ENCODE measurements at places on chromosomes 1 and 21.

GRCh38 chr21:42545745-42546144, 32.1 kb downstream of the SLC37A1 start:
- DNase-seq, result no peak

- DNase-seq, result peak; percentile 90
These were observed 103.4 kb upstream of the VAMP3 start for GRCh38 chr1:7667625-7668218.

GRCh38 chr1:47713333-47713953, 275.6 kb downstream of the FOXD2 start:
- DNase-seq, result no peak

- peak; percentile 48 for DNase-seq
These were observed 21.4 kb upstream of the FMO1 start for GRCh38 chr1:171226747-171227370.

DNA sequence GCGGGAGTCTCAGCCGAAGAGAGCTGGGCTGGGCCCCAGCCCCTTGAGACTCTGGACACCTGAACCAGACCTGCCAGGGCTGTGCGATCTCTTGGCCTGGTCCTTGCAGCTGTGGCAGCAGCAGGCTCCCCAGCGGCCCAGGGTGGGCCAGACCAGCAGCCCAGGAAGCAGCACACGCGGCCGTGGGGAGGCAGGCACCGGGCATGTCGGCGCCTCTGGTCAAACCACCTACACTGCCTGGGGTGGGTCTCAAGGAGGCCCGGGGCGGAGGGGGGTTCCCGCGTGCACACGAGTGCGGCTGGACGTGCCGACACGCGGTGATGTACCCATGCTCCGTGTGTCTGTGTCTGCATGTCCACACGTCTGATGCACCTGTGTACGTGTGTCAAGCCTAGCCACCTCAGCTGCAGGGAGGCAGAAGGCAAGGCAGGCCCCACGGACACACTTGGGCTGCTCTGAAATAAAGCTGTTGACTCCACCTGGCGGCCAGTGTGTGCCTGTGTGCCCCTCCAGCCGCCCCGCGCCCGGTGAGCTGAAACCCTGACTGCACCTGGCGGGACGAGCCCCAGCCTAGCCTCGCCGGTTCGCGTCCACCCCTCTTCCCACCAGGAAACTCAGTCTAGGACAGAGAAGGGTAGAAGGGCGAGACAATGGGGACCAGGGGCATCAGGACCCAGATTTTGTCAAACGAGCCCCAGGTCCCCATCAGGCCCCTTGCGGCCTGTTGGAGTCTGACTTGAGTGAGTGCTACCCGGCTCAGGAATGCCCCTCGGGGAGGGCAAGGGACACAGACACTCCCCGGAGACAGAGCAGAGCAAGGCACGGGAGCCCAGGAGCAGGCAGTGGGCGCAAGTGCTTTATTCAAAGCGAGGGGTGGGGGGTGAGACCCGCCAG, 11.6 kb downstream of the SCNN1D start:
- peak; percentile 83 for DNase-seq

- DNase-seq, result no peak
These were observed 41.9 kb upstream of the CNTN2 start for GRCh38 chr1:205001162-205001561.

DNA sequence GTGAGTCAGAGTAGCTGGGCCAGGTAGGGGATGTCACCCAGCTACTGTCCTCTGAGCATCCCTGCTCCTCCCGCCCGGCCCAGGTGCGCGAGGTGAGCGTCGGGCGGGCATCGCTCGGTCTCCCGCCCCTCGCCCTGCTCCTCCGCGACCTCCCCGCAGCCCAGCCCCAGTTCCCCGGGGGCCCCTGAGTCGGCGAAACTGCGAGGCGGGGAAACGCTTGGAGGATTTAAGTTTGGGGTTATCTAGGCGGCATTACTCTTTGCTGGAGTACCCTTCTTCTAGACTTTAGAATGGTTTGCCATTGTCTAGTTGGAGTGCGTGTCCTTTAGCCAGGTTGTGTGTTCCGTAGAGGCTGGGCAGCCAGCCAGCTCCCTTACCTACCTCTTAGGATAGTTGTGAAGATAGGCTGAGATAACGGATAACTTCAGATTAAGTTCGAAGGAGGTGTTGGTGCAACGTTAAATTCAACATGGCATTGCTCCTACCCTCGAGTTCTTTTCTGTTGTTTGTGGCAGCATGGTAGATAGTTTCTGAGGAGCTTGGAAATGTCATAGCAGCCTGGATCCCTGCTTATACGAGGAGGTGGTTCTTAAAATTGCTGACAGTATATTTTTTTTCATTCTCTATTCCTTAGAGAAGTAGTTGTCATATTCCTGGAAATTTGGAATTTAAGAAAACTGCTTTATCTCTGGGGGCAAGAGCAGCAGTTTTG, 697 bp downstream of the AGO3 start:
- peak; percentile 38 for DNase-seq
